ENCODE measurements at places on chromosomes 13 and 19. TPM values are rescaled to one million over a fixed set of nuclear protein-coding genes. Genes with fewer than 3 reads are reported as not detected.

The MADCAM1 gene
- not detected for total RNA-seq

The NMRK2 gene
- total RNA-seq = not detected

The PSG6 gene
- not detected for total RNA-seq

The APOC4 gene
- not detected for total RNA-seq

The ANGPTL8 gene
- total RNA-seq = not detected

The RNF17 gene
- total RNA-seq = not detected

The KCNK6 gene
- 5.2 TPM for total RNA-seq

The DPF1 gene
- total RNA-seq = 0.50 TPM

The ELSPBP1 gene
- total RNA-seq = not detected

The SCEL gene
- not detected for total RNA-seq

The FFAR2 gene
- not detected for total RNA-seq

The NCAN gene
- under 0.01 TPM for total RNA-seq

The ZNF439 gene
- total RNA-seq = 6.7 TPM

The ZNF497 gene
- total RNA-seq = 0.89 TPM

The EBI3 gene
- total RNA-seq = not detected

The PLVAP gene
- total RNA-seq = 0.50 TPM

The ZNF540 gene
- total RNA-seq = 0.50 TPM

The LILRB1 gene
- not detected for total RNA-seq

The ONECUT3 gene
- not detected for total RNA-seq

The CDC42EP5 gene
- 3.8 TPM for total RNA-seq

The RGCC gene
- 17.0 TPM for total RNA-seq

The MZF1 gene
- 13.8 TPM for total RNA-seq

The KASH5 gene
- total RNA-seq = not detected

The KLK15 gene
- total RNA-seq = not detected

The NKPD1 gene
- 0.44 TPM for total RNA-seq

The OVOL3 gene
- total RNA-seq = not detected

The ZNF221 gene
- total RNA-seq = 8.7 TPM

The PRKCG gene
- not detected for total RNA-seq

The NLRP11 gene
- not detected for total RNA-seq

The PRR22 gene
- 0.22 TPM for total RNA-seq

The NOVA2 gene
- total RNA-seq = not detected

The VN1R2 gene
- not detected for total RNA-seq

The NUP62 gene
- total RNA-seq = 20.6 TPM

The OBI1 gene
- 25.7 TPM for total RNA-seq

The PSG7 gene
- not detected for total RNA-seq

Data from uterine smooth muscle cell (primary cell).